Stimulated activated CD8-positive, alpha-beta memory T cell treated with anti-CD3 and anti-CD28 coated beads, Interleukin-15, amount 100 ng/mL, for 24 hours (primary cell): ENCODE measurements at places on chromosomes 6 and 20.

DNA sequence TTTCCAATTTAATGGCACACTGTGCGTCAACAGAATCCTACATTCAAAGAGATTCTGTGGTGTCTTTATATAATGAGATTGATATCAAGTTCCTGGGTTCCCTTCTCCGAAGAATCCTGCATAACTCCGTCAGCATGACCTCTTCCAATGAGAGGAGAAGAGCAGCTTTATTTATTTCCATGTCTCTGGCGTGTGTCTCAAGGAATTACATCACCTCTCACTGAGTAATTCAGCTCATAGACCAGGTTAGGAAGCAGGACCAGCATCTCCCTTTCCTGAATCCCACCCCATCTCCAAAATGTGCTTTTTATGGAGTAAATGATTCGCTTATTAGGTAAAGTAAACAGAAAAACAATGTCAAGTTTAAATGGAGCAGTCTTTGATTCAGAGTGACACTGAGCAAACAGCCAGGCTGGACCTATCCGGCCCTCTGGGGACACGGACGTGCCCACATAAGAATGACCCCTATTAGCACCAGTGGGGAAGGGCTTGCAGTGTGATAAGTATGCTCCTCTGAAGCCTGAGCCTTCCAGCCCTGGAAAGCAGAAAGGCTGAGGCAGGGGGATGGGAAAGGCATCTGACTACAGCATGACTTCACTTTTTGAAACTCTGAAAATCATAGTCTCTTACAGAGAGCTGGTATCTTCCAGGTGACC lies 165.2 kb downstream of the CLIC5 start:
- no peak for DNase-seq

DNA sequence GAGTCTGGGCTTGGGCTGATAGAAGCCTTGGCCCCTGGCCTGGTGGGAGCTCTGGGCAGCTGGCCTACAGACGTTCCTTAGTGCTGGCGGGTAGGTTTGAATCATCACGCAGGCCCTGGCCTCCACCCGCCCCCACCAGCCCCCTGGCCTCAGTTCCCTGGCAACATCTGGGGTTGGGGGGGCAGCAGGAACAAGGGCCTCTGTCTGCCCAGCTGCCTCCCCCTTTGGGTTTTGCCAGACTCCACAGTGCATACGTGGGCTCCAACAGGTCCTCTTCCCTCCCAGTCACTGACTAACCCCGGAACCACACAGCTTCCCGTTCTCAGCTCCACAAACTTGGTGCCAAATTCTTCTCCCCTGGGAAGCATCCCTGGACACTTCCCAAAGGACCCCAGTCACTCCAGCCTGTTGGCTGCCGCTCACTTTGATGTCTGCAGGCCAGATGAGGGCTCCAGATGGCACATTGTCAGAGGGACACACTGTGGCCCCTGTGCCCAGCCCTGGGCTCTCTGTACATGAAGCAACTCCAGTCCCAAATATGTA lies 957 bp upstream of the VEGFA start:
- no peak for DNase-seq

- no peak for DNase-seq
Measured at GRCh38 chr20:54995011-54995410, 519.6 kb downstream of the DOK5 start.

DNA sequence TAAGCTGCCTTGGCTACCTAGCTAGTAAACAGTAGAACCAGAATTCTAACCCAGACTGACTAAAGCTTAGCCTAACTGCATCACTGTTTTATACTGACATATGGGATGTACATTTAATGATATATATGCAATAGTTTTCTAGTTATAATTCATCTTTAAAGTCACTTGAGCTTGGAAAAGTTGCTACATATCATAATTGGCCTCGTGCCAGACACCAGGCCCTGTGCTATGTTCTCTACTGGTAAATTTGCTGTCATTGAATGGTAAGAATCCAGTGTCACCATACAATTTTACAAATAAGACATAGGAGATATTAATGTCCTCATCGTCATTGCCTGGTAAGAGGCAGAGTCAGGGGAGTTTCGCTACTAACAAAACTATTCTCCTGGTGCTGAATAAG lies 396.8 kb downstream of the CDKAL1 start:
- DNase-seq, result no peak

DNA sequence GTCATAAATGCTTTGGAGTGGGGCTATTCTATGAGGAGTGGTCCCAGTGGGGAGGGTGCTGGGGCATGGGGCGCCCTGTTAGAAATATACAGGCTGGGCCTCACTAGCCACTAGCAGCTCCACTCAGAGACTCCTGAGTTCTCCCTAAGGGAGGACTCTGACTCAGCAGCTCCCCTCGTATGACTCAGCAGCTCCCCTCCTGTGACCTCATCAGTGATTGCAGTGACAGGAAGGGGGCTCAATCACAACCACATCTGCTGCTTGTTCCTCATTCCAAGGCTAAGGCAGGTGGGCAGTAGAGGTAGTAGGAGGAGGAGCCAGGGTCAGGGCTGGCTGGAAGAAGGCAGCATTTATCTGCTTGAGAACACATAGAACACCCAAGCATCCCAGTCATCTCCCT lies 73.7 kb downstream of the PRND start:
- DNase-seq, result no peak

DNA sequence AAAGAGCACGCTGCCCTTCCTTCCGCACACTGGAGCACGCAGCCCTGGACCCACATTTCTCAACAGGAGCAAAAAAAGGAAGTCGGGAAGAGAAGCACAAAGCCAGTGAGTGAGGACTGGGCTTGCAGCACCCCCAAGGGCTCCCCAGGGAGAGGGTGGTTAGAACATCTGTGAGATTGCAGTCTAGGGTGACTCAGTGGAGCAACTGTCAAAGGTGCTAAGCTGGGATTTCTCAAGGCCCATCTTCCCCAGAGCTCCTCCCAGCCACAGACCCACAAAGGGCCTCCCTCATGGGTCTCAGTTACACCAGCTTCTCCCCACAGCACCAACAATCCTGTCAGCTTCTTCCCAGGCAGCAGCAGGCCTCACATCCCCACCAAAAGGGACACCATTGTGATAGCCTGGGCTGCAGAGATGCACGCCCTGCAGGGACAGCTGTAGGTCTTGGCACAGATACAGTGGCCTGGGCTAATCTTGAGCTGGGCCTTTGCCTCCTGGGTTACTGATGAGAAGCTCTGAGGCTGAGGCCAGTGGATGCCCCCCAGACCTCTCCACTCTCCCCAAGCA lies 39.6 kb upstream of the CD93 start:
- DNase-seq, result no peak

DNA sequence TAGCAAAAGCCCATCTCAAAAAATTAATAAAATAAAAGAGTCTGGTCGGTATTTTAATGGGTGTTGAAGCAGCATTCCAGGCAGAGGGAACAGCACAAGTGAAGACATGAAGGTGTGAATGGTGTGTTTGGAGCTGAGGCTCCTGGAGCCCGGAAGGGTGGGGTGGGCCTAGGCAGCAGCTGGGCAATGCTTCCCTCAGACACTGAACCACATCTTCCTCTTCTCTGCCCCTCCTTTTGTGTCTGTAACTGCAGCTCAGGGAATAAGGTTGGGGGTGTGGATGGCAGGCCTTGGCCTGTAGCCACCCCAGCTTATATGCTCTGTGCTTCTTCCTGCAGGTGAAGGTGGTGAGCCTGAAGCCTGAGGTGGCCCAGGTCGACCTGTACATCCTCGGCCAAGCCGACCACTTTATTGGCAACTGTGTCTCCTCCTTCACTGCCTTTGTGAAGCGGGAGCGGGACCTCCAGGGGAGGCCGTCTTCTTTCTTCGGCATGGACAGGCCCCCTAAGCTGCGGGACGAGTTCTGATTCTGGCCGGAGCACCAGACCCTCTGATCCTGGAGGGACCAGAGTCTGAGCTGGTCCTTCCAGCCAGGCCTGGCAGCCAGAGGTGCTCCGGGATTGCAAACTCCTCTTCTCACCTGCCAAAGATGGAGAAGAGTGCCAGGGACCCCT lies 26.6 kb downstream of the POFUT1 start:
- no peak for DNase-seq

GRCh38 chr20:22584522-22584921 lies at the start of gene FOXA2:
TSS of gene FOXA2 (minus strand) at chr20:22584572. CDS start at chr20:22584278, 294 bp downstream.
- no peak for DNase-seq

DNA sequence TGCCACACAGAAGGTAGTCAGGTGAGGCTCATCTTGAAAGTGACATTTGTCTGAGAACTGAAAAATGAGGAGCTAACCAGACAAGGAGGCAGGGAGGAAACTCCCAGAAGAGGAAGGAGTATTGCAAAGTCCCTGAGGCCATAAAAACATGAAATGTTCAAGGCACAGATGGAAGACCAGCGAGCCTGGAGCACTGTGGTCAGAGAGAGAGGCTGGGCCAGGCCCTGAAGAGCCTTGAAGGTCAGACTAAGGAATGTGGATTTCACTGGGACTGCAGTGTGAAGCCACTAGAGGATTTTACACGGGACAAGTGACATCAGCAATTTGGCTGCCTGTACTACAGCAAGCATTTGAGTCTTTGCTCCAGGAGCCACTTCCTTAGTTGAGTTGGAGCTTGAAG lies 21.1 kb upstream of the TMEM181 start:
- no peak for DNase-seq

DNA sequence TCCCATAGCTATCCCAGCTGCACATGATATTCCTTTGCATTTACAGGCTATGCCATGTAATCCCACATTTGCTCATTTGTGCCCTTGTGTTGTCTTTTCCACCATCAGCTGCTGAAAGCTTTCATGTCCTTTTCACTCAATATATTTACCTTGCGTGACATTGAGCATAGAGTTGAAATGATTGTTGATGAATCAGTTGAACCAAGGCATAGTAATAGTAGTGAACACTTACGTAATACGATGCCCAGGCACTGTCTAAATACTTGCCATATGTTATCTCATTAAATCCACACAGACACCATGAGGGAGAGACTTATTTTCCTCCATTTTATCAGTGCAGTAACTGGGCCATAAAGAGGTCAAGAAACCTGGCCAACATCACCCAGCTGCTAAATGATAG lies 13.1 kb downstream of the RNF8 start:
- DNase-seq, result no peak

GRCh38 chr6:20441921-20442320 lies 40.2 kb downstream of the E2F3 start:
- no peak for DNase-seq

- DNase-seq, result no peak
Measured at GRCh38 chr6:74611220-74611619, 594.6 kb downstream of the COL12A1 start.

DNA sequence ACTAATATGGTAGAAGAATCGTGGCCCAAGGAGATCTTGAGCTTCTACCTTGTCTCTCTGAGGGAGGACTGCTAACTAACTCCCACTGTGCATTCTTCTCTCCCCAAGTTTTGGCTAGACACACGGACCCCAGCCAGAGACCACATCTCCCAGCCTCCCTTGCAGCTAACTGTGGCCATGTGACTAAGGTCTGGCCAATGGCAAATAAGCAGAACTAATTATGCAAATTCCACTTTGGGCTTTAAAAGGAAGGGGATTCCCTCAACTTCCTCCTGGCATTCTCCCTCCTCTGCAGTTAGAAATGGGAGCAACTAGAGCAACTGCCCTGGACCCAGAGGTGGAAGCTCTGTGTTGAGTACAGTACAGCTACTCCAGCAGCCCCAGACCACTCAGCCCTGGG lies 15.4 kb downstream of the BPIFA2 start:
- DNase-seq, result no peak

- DNase-seq, result no peak
Measured at GRCh38 chr20:1319051-1319450, 9.9 kb downstream of the SDCBP2 start.

GRCh38 chr6:137261761-137262160 lies 42.6 kb upstream of the IFNGR1 start:
- no peak for DNase-seq

DNA sequence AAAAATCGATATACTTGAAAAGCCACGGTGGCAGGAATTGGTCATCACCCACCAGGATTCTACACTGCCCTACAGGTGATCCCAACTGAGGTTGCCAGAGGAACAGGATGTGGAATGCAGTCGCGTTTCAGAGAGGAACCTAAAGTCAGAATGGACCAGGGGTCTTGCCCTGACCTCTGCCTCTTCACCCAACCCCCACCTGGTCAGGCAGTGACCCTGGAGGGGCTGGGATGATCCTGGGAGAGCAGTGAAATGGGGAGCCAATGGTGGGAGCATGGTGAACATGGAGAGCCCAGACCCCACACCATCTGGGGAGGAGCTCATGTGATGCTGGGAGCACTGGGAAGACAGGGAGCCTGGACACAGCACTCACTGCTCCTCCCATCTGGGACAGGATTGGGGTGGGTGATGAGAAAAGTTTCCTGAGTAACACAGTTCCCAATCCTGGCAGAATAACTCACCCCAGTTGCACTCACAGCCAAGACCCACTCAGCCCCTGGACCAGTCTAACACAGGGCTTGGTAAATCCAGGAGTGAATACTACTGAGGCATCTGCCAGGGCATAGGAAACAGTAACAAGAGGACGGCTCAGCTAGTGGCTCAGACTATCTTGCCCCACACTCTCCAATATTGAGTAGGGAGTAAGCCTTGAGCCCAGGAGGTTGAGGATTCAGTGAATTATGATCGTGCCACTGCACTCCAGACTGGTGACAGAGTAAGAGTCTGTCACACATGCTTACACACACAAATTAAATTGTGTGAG lies 1.7 kb upstream of the ULBP2 start:
- DNase-seq, result no peak

DNA sequence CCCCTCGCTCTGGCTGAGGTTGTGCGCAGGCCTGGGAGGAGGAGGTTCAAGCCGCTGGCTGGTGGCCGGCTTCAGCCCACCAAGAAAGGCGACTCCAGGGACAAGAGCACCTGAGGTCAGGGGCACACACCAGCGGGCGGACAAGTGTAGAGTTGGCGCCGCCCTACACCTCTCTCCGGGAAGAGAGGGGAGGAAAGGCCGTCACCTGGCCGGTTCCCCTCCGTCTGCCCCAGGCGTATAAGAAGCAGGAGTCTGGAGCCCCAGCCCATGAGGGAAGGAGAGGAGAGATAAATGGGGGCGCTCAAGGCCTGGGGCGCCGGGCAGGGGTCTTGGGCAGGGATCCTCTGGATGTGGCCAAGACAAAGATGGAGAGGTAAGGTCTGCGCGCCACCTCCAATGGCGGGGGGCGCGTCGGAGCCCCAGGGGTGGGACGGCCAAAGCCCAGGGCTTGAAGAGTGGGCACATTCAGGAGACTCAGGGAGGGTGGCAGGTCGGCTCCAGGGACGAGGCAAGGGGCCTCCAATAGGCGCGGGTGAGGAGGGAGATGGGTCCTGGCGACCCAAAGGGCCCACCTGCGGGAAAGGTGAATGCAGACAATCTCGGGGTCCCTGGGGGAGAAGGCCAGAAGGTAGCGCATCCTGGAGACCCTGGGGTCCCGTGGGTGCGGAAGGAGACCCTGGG lies 826 bp downstream of the RIMS4 start:
- DNase-seq, result no peak

GRCh38 chr6:49855221-49855620 lies 11.1 kb downstream of the CRISP1 start:
- no peak for DNase-seq

DNA sequence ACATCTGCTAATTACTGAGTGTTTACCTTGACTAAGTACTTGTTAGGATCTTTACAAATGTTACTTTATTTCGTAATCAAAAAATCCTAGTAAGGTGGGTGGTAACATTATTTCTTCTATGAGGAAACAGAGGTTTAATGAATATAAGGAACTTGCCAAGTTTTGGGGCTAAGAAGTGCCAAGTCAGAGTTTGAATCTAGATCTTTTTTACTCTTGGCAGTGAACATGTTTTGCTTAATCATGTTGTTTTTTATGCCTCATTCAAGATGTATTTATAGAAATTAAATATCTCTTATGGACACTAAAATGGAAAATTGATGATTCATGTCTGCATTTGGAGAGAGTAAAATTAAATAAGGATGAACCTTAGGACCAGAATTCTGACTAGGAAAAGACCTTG lies 393.7 kb downstream of the UTRN start:
- DNase-seq, result no peak

- DNase-seq, result no peak
Measured at GRCh38 chr6:131356161-131356560, 216.9 kb upstream of the ARG1 start.
